NCI-H1105 treated with DMSO at 0.1 percent for 48 hours (cell line): ENCODE measurements at places on chromosomes 7 and 10.

DNA sequence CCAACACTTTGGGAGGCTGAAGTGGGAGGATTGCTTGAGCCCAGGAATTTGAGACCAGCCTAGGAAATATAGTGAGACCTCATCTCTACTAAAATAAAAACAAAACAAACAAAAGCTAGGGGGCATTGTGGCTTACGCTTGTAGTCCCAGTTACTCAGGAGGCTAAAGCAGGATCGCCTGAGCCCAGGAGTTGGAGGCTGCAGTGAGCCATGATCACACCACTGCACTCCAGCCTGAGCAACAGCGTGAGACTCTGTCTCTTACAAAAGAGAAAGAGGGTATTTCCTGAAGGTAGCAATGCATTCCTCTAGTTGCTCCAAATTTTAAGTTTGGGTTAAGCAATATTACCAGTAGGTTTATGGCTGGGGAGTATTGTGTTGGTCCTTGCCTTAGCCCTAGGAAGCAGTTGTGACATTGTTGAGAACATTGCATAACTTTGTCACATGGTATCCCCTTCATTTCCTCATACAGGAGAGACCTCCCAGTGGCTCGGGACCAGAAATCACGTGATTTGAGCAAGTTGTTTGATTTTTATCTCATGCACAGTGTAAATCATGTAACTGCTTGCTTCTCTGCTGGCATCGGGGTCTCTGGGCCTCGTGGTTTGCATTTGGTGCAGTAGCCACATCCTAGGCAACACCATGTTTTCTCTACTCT, 23.3 kb upstream of the SMARCD3 start:
- no peak for DNase-seq

DNA sequence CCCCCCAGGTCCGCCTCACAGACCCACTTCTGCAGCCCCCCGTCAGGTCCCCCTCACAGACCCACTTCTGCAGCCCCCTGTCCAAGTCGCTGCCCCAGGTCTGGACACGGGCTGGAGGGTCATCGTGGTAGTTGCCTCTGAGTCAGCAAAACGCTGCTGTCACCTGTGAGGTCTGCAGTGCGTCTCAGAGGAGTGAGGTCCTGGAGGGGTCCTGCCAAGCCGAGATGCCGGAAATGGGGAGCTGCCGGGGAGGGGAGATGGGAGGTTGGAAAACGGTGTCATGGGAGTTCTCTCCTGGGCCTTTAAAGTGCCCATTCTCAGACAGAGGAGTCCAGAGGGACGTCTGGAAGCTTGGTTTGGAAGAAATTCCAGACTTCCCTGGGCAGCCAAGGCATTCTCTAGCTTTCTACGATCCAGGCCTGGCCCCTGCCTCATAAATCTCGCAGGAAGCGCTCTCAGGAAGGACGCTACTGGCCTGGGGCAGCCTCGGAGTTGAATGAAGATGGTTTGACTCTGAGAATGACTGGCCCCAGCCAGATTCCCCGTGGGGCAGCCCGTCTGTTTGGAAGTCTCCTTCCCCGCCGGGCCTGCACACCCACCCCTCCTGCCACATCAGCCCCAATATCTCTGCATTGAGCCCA, 38.7 kb downstream of the CALML3 start:
- no peak for DNase-seq

- DNase-seq, result peak; percentile 26
Observed at GRCh38 chr7:101386558-101387231, 24.0 kb downstream of the COL26A1 start.

DNA sequence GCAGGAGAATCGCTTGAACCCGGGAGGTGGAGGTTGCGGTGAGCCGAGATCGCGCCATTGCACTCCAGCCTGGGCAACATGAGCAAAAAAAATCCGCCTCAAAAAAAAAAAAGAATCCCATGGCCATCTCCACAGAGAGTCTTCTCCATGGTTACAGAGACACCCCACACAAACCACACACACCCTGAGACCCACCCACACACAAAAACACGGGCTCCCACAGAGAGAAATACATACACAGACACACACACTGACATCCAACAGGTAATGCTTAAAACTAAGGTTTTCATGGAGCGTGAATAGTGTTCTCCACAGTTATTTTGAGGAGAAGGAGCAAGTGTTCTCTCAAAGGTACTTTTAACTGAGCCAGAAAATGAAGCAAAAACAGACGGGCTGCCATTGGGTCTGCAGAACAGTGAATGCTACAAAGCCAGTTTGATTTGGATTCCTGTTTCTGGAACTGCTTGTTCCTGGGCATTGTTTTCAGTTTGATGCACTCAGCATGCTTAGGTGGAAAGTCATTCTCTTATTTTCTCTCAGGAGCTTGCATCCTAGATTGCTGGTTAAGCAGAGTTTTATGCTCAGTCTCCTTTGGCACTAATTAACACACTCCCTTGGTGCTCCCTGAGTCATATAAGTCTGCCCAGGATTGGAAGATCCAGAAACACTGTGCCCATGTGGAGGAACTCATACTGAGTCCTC, 15.4 kb downstream of the AHCYL2 start:
- no peak for DNase-seq

DNA sequence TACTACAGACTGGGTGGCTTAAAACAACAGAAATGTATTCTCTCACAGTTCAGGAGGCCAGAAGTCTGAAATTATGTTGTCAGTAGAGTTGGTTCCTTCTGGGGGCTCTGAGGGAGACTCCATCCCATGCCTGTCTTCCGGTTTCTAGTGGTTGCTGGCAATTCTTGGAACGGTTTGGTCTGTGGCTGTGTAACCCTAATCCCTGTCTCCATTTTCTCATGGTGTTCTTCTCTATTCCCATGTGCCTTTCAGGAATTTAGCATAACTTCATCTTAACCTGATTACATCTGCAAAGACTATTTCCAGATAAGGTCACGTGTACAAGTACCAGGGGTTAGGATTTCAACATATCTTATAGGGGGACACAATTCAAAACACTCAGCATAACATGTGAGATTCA, 73.2 kb downstream of the FAM241B start:
- no peak for DNase-seq

- DNase-seq, result no peak
Observed at GRCh38 chr7:37769291-37769690, 79.1 kb upstream of the NME8 start.

- no peak for DNase-seq
Observed at GRCh38 chr10:74027702-74028101, 29.8 kb downstream of the VCL start.

DNA sequence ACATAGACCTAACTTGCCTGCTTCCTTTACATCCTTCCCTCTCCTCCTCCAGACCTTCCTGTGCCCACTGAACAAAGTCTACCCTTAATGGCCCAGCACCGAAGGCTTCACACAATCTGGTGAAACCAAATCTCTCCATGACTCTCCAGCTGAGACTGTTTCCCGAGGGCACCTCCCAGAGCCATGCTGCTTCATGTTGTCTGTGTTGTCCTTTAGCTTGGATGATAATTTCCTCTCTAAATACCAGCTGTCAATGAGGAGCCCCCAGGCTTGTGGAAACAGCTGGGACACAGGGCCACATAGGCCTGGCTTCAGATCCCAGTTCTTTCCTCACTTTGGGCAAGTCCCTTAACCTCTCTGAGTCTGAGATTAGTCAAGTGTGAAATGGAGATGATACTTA, 54.3 kb downstream of the DLD start:
- no peak for DNase-seq

DNA sequence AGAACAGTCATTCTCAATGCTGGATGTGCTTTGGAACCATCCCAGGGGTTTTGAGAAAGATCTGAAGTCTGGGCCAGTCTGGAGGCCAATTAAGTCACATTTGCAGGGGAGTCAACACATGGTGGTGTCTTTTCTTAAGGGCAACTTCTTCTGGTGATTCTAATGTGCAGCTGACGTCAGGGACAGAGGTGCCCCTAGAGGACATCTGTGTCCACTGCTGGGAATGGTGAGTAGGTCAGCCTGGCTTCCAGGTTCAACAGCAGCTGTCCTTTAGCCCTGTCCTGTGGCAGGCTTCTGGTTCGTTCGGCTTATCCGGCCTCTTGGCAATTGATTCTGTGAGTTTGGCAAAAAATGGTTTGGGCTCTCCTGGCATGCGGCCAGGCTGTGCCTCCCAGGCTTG, 269.7 kb upstream of the HABP2 start:
- DNase-seq, result no peak

- no peak for DNase-seq
Observed at GRCh38 chr10:98096316-98096715, 38.1 kb upstream of the R3HCC1L start.

DNA sequence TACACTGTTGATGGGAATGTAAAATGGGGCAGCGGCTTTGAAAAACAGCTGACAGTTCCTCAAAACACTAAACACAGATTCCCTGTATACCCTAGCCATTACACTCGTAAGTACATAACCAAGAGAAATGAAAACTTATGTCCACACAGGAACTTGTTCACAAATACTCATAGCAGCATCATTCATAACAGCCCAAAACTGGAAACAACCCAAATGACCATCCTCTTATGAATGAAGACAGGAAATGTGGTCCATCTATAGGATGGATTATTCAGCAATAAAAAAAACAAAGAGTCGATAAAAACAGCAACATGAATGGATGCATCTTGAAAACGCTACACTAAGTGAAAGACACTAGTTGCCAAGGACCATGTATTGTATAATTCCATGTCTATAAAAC, 23.7 kb downstream of the NMT2 start:
- DNase-seq, result no peak

- DNase-seq, result no peak
Observed at GRCh38 chr7:17722798-17723197, 217.5 kb downstream of the SNX13 start.

DNA sequence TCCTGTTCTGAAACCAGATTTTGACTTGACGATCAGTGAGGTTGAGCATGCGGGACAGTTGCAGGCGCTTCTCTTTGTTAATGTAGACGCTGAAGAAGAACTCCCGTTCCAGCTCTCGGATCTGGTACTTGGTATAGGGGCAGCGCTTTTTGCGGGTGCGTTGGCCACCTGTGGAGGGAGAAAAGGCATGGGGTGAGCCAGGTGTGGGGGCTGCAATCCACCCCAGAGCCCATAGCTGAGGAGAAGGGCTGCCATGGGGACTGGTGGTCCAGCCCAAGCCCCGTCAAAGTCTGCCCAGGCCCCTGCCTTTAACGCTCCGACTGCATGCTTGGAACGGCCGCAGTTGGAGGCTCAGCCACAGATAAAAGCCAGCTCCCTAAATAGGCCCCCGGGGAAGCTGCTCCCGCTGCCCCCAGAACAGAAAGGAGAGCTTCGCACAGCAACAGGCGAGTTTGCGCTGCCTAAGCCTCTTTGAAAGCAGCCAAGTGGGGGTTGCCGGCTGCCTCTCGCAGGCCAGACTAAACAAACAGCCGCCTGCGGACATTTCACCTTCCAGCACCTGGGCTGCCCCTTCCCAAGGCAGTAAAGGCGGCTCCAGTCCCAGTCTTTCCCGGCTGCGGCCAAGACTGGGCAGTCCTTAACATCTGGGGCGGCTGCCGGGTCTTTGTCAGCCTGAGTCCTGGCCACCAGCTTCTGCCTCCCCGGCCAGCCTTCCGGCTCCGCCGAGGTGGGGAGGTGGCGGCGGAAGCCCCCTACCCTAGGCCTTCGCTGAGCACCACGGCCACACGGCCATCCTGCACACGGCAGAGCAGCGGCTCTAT, 2.0 kb downstream of the HOXA11 start:
- DNase-seq, result peak; percentile 54

GRCh38 chr10:99337311-99337811, 8.2 kb downstream of the CNNM1 start:
- DNase-seq, result no peak

- DNase-seq, result no peak
Observed at GRCh38 chr10:113360870-113361269, 192.0 kb upstream of the HABP2 start.

- DNase-seq, result no peak
Observed at GRCh38 chr10:133388973-133389818, 4.8 kb upstream of the MTG1 start.

DNA sequence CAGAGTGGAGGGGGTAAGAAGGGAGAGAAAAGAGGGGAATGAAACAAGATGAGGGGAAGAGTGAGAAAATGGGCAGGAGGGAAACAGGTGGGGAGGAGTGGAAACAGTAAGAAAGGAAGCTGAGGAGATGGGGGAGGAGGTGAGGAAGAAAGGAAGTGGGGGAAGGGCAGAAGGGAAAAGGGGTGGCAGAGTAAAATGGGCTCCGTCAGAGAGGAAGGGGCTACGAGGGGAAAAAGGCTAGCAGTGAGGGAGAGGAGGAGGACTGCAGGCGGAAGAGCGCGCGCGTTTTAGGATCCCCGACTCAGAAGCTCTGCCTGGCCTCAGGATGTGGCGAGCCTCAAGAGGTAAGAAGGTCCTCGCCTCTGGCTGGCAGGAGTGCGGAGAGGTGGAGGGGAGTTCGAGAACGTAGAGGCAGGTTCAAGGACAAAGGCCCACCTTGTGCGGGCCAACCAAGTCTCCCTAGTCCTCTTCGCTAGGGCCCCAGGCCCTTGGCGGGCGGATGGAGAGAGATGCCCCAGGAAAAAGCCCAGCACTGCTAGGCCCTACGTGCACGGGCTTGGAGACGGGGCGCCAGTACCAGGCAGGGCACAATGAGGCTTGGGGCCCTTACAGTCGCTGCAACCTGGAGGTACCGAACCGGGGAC, 5.8 kb upstream of the NKX2-3 start:
- DNase-seq, result no peak

GRCh38 chr7:16528520-16528919, 1.9 kb downstream of the LRRC72 start:
- no peak for DNase-seq

DNA sequence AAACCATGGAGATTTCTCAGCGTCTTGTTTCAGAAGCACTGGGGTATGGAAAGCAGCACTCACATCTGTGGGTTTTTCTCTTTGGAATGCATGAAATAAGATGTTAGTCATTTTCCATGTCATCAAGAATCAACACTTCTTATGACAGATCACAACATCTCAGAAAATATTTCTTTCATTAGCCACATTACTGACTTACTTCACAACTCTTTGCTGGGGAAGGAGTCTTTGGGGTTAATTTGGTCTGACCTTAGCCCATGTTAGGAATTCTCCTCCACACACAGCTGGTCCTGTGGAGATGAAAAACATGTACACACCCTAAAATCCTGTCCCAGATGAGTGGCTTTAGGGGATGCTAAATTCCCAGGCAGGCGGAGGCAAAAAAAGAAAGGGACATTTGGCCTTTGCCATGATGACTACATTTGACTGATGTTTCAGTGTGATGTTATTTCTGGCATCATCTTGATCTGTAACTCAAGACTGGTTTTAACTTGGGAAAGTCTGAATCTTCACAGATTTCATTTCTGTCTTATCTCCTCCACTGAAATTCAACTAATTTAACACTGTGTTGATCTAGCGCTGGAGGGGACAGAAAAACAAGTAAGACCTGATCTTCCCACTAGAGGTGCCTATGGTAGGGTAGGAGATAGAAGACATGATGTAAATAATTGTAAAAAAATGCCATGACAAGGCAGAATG, 363.2 kb downstream of the PRPF18 start:
- DNase-seq, result no peak

- DNase-seq, result no peak
Observed at GRCh38 chr10:126041804-126042231, 145.5 kb downstream of the FANK1 start.

DNA sequence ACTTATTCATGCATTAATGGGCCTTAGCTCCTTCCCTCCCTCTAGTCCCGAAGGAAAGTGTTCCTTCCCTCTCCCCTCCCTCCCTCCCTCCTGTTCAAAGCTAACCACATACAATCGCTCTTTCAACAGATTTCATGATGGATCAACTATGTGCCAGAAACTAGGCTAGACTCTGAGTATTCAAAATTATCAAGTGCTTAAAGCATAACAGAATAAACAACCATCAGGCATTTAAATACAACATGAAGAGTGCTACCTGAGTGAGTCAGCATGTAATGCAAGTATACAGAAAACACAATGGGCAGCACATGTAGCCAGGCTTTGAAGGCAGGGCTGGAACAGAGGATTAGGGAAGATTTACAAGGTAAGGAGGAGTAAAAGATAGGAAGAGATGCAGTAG, 11.3 kb downstream of the CHCHD3 start:
- no peak for DNase-seq
